Mesendoderm (in vitro differentiated cells): ENCODE measurements at places on chromosomes 3 and 15.
A peak's percentile ranks its signal among the peaks of the same experiment; 100 is the strongest.

- no peak for DNase-seq
These were observed 901.7 kb downstream of the NTRK3 start for GRCh38 chr15:87354661-87355410.

GRCh38 chr3:27114684-27115083, 254.5 kb downstream of the NEK10 start:
- peak; percentile 7 for DNase-seq

GRCh38 chr3:172204716-172205115, 165.3 kb downstream of the FNDC3B start:
- DNase-seq = no peak

GRCh38 chr15:38174691-38175090, 77.9 kb upstream of the SPRED1 start:
- DNase-seq = no peak

GRCh38 chr3:150015901-150016300, 45.2 kb upstream of the PFN2 start:
- DNase-seq = no peak

- peak; percentile 31 for DNase-seq
These were observed 928.5 kb upstream of the ROBO1 start for GRCh38 chr3:80696280-80696679.

GRCh38 chr15:85578941-85579701, 198.7 kb downstream of the AKAP13 start:
- no peak for DNase-seq

GRCh38 chr3:138915503-138916498, 31.1 kb downstream of the FOXL2 start:
- peak; percentile 95 for DNase-seq

DNA sequence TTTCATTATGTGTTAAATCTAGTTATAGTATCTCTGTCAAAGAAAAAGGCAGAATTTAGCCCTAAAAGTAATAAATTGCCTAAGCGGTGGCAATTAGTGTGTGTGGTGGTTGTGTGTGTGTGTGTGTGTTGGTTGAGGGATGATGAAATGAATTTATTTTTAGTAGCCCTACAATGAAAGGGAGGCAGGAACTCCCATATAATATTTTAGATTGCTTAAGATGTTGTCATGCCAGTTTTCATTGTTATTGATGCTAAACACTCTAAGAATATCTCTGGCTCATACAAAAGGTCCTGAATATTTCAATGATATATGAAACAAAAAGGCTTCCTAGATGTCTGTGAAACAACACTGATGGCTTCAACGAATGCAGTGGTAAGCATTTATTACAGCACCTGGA, 140.6 kb upstream of the TBC1D5 start:
- no peak for DNase-seq

- no peak for DNase-seq
These were observed 101.9 kb downstream of the KLHL25 start for GRCh38 chr15:85692873-85693272.

GRCh38 chr3:15382405-15382923, 44.9 kb downstream of the METTL6 start:
- DNase-seq = no peak

DNA sequence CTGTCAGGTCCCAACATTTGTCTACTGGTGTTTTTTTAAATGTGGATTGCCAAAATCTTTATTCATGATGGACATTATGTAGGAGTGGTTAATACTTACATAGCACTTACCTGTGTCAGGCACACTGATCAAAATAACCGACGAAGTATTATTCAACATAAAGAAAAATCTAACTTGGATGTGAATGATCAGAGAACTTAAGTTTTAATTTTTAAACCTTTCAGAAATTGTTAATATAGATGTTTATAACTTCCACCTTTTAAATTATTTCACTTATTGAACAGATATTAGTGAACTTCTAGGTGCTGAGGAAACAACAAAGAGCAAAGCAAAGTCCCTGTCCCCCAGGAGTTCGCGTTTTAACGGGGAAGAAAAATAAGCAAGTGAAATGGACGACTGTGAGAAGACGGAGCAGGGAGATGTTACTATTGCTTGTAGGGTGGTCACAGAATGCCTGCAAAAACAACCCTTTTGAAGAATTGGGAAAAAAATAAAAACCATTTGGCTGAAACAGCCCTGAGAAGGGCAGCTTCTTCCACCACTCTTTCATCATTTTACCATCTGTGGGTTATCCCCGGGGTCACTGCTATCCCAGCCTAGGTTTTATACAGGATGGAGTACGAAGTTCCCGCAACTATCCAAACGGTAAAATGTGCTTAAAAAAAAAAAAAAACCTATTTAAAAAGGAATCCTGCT, 915 bp upstream of the APH1B start:
- no peak for DNase-seq

DNA sequence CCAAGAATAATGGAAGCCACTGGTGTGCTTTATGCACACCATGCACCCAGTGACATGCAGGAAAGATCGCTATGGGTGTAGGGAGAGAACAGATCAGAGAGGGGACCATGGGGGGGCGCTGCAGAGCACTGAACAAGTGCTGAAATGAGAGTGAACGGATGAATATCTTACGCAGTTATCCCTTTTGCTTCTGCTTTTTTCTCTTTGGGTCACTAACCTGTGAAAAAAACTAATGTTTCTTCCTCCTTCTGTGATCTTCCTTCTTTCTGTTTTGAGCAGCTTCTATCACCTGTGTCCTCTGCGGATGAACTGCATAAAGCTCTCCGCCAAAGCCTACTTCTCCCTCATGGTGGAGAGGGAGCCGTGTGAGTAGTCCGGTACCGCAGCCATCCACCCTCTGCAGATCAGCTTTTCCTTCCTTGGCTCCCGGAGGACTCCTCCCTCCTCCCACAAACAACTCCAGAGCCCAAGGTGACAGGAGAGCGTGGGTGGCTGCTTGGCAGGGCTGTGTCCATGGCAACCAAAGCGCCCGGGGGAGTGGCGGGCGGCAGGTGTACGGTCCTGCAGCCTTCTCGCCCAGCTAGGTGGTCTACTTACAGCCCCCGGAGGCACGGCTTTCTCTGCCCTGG, 106.2 kb downstream of the DGKG start:
- DNase-seq = peak; percentile 20

- no peak for DNase-seq
These were observed 35.4 kb upstream of the RBMS3 start for GRCh38 chr3:29245441-29245840.

DNA sequence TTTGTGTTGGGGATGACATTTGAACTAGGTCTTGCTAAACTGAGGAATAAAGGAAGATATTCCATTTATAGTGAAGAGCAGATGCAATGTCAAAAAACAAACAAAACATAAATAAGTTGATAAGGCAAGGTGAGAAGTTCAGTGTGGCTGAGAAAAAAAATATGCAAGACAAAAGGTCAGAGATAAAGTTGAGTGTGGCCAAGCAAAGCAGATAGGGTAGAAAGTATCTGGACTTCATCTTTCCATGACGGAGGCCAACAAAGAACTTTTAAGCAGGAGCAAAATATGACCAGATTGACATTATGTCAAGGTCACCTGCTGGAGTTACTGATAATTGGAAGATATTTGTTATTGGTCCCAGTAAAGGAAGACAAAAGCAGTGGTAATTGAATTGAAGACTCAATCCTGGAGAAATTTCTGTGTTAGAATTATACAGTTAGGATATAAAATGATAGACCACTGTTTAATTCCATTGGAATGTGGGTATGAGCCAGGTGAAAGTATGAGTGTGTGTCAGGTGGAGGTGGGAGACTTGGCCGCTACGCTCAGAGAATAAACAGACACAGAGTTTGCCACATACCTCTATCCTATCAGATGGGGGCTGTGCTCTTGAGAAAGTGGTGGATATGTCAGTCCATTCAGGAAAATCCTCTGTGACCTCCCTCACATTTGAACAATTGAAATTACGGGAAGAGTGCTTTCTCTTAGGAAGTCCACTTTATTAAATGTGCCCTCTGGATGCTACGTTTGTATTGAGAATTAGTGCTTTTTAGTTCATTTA, 28.1 kb downstream of the ADIPOQ start:
- DNase-seq = no peak

DNA sequence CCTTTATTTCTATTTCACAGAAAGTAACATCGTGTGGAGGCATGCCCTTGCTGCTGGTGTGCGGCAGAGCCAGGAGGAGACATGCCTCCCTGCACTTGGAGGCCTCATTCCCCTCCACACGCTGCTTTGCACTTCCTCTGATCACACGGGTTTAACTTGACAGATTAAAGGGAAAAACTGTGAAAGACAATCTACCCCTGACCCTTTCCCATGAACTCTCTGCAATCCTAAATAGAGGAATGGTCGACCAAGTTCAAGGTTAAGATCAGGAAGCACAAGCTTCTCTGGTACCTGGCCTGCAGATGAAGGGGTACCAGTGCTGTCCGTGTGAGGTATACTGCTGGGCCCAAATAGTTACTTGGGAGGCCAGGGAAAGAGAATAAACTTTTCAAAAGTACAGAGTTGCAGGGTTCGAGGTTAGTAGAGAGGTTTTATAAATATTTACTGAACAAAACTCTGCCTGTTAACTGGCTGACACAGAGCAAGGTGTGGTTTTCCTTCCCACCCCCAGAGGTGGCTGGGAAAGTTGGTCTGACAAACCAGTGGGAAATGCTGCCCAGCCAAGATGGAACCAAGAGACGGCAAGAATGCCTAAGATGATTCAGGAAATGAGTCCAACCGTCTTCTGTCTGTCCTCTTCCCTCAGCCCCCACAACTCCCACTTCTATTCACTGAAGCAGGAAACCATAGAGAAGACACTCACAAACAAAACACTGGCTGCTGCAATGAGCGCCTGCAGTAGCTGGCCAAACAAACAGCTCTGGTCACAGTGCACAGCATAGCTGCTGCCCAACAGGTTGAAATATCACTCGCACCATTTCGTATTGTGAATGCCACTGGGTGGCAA, 79.6 kb downstream of the IGF2BP2 start:
- DNase-seq = no peak

- no peak for DNase-seq
These were observed 360.4 kb upstream of the ADAMTS9 start for GRCh38 chr3:65048151-65048550.

GRCh38 chr3:13530241-13531009, 18.5 kb upstream of the FBLN2 start:
- DNase-seq = no peak

DNA sequence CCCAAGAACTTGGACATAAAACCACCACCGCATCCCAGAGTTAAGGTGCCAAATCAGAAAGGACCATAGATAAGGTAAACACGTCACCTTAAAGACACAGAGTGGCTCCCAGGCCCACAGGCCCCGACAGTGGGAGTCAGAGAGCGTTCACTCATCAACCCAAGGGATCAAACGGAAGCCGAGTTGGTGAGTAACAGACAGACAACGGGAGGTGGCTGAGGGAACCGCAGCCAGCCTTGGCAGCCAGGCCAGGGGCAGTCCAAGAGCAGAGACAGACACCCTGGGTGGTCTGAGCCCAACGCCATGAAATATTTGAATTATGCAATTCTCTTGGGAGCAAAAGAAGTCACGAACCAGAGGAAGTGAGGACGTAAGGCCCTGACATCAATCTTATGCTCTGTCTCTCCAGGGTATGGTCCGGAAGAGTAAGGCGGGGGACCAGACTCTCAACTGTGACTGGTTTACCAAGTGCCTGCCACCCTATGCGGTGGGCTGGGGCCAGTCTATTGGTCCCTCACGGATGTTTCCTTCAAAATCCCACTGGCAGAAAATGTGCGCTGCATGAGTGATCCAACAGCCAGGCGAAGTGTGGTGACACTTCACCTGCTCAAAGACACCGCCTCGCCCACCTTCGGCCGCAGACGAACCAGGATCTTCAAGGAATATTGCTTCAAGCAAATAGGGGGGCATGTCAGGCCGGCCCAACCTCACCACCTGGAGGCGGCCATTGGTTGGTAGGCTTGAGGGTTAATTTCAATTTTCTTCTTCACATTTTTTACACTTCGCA, 34.3 kb downstream of the TMEM44 start:
- DNase-seq = no peak

GRCh38 chr3:69439643-69440270, 53.9 kb upstream of the FRMD4B start:
- DNase-seq = no peak

GRCh38 chr15:78350058-78350457, 9.9 kb downstream of the CRABP1 start:
- no peak for DNase-seq

DNA sequence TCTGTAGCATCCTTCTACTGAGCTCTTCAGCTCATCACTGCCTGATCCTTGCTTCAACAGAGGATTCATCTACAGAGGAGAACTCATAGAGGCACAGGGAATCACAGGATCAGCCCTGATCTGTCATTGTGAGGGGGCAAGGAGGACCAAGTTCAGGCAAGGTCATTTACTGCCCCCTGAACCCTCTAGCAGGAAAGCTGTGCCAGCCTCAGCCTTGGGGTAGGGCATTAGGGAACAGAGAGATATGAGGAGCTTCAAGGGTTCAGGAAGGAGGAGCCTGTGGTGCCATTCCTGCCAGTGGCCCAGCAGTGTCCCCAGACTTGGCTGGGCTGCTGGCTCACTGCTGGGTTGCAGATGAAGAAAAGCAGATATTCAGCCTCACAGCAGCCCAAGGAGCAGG, 8.2 kb downstream of the CHST14 start:
- no peak for DNase-seq

DNA sequence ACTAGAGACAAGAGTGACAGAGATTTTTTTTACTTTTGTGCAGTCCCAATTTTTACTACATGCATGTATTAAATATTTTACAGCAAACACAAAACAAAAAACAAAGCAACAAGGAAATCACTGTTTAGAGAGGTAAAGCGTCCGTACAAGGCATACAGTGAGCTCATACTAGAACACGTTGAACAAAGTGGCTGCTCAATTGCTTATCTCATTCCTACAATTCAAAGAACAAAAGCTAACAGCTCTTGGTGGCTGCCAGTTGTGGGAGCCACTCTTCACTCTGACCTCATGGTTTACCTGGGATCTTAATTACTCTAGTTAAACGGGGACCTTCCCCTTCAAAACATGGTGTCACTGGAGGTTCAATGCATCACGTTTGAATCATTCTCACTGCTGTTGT, 7.6 kb upstream of the ARHGEF26 start:
- DNase-seq = no peak

DNA sequence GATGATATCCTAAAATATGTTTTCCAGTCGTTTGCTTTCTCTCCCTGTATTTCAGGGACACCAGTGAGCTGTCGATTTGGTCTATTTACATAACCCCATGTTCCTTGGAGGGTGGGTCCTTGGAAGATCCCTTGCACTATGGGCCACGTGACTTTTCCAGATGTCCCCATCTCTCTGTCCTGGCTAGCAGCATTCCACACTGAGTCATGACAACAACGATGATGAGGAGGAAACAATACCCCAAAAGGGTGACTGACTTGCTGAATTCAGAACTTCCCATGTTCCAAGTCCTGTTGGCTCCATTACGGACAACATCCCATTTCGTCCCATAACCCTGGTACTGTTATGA, 134.3 kb downstream of the NSMCE3 start:
- no peak for DNase-seq

- no peak for DNase-seq
These were observed 78.8 kb downstream of the CLDN11 start for GRCh38 chr3:170497207-170498095.
